ENCODE measurements at places on chromosomes 5 and 9.

- DNase-seq, result no peak
Observed at GRCh38 chr9:123253204-123253603, 15.2 kb downstream of the STRBP start.

DNA sequence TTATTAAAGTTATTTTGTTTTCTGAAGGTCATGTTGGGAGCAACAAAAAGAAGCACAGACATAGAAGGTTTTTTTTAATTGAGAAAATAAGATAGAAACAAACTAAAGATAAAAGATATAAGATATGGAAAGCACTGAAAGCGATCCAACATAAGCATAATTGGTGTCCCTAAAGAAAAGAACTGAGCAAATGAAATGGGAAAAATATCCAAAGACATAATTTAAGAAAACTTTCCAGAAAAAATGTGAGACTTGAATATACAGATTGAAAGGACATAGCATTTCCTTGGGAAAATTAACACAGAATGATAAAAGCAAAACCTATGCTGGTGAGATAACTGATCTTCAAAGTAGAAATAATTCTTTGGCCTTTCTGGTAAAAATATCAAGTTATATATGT lies 289.3 kb downstream of the KIAA0825 start:
- DNase-seq, result no peak

DNA sequence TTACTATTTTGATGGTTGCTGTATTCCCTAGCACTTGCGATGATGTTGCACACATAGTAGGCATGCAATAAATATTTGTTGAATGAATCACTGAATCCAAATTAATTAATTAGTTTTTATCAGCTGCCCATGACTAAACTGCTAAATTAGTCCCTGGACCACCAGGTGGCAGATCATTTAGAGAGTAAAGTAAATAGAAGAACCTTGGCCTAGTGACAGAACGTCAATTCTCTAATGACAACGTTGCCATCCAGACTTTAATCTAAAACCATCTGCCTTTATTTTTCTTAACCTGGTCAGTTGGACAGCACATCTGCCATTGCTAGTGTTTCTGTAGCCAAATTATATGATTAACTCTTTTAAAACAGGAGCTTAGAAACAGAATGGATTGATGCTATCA lies 457.5 kb downstream of the KIF4B start:
- DNase-seq, result no peak

- no peak for DNase-seq
Observed at GRCh38 chr9:129182625-129183494, 4.8 kb upstream of the IER5L start.

- DNase-seq, result no peak
Observed at GRCh38 chr5:175252234-175252805, 191.7 kb downstream of the DRD1 start.

GRCh38 chr9:130780865-130781504 lies 54.1 kb upstream of the ABL1 start:
- DNase-seq, result no peak

GRCh38 chr5:83026516-83026915 lies 50.7 kb downstream of the TMEM167A start:
- DNase-seq, result no peak

GRCh38 chr9:137255448-137256114 lies 454 bp downstream of the NELFB start:
- no peak for DNase-seq

GRCh38 chr9:116423149-116423548 lies 264.0 kb upstream of the TRIM32 start:
- DNase-seq, result no peak

DNA sequence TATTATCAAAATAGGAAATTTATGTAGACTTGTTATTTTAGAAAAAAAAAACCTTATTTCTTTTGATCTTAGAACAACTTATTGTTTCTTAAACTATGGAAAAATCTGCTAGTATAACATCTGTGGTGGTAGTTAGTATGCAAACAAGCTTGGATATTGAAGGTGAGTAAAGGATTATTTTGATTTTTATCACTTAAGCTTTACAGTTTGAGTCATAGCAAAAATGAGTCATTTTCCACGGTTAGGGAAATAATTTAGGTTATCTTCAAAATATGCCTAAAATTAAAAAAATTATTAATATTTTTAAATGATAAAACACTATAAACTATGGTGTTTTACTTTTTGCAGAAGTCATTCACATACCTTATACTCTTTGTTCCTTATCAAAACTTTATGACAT lies 107.2 kb upstream of the DHFR start:
- DNase-seq, result no peak

DNA sequence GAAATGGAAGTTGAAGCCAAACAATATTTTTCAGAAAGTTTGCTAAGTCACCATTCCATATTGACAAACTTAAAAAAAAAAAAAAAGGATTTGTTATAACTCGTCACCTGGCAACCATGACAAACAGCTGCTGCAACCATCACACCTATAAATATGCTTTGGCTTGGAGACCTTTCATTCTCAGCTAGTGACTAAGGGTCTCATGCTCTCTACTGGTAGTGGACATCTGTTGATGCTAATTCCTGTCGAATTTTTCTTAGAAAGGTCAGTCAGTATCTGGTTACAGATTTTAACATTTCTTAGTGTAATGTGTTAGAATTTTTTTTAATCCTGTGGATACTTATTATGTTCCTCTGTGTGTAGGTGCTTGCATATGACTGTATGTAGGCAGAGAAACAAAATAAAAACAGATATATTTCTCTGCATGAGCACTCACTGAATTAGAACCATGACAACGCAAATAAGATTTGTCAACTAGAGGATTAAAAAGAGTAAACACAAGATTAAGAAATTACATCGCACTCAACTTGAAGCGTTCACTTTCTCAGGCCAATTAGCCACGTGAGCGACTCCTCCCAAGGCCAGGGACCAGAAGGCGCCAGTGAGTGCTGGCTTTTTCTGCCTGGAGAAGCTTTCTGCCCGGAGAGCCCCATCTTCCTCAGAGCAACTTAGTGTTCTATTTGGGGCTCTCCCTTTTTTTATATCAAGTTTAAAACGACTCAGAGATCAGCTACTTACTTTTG lies 27.0 kb upstream of the ZNF622 start:
- no peak for DNase-seq

- no peak for DNase-seq
Observed at GRCh38 chr9:78029551-78030295, 1.9 kb downstream of the GNAQ start.

DNA sequence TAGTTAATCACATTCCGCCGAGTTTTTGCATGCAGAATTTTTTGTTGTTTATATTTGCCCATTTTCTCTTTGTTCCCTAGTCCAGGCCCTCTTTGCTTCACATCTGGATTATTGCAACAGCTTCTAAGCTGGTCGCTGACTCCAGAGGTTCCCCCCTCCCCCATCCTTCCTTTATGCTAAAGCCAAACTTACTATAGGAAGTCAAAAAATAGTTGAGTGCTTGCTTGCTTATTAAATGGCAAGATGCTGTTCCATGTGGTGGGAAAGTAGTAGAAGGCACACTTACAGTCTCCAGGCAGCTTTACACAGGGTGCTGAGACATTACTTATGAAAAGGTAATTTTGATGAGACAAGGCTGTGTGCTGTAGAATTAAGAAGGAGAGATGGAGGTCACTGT lies 1.3 kb downstream of the ZBTB34 start:
- no peak for DNase-seq

DNA sequence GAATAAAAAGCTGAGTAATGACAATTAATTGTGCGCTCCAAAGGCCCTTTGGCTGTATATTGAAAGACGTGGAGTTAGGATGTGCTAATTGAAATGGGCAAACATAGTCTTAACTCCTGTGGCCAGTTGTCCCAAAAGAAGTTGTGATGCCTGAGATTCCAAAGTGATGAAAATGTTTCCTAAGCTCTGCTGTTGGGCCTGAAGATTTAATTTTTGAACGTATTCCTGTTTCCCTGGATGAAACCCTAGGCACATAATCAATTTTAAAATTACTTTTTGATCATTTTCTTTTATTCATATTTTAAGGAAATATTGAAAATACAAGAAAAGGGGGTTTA lies 87.9 kb downstream of the PRDM6 start:
- DNase-seq, result no peak

- DNase-seq, result no peak
Observed at GRCh38 chr5:35237580-35238376, 7.5 kb upstream of the PRLR start.

GRCh38 chr5:172714491-172715420 lies 56.2 kb downstream of the DUSP1 start:
- DNase-seq, result peak; percentile 64

DNA sequence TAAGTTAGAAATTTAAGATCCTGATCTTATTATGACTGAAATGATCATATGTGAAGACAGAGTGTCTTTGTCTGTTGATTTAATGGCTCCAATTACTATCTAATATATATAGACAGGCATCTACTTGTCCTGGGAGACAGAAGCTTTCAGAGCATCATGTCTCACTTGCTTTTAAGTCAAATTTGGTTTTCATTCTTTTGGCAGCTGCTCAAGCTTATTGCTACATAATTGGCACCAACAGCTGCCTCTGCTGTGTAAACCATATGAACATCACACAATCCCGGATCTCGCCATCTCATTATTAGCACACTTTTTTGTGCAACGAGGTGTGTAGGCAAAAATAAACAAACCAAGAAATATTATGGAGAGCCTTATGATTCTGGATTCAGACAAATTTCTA lies 1717.9 kb downstream of the EFNA5 start:
- DNase-seq, result no peak

- DNase-seq, result no peak
Observed at GRCh38 chr5:58680503-58680902, 97.6 kb downstream of the RAB3C start.

- no peak for DNase-seq
Observed at GRCh38 chr5:53063791-53064190, 45.8 kb downstream of the MOCS2 start.
